Renal cortical epithelial cell (primary cell): ENCODE measurements at places on chromosomes 7 and 10.

DNA sequence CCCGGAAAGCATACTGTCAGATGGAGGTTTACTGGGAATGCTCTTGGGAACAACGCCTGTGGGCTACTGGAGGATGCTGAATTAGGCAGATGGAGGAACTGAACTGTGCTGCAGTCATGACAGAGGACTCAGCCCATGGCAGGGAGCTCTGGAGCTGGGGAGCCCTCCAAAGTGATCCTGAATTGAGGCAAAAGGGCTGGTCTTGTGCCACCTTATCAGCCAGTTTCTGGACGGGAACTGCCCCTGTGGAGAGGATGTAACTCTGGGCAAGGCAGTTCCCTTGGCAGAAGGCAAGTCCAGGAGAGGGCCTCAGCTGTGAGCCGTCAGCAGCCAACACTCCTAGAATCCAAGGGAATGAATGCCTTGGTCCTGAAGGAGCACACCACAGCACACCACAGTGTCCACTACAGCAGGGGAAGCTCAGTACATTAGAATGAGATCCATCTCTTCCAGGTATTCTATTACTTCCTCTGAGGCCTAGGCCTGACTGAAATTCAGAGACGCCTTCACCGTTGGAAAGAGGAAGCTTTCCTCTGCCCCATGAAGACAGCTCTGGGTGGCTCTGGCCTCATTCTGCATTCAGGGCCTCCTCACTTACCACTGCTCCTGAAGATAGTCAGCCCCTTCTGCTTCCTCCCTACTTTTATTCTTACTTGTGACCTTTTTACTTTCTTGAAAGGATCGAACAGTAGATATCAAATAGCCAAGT lies 139.6 kb upstream of the GPR26 start:
- no peak for DNase-seq

DNA sequence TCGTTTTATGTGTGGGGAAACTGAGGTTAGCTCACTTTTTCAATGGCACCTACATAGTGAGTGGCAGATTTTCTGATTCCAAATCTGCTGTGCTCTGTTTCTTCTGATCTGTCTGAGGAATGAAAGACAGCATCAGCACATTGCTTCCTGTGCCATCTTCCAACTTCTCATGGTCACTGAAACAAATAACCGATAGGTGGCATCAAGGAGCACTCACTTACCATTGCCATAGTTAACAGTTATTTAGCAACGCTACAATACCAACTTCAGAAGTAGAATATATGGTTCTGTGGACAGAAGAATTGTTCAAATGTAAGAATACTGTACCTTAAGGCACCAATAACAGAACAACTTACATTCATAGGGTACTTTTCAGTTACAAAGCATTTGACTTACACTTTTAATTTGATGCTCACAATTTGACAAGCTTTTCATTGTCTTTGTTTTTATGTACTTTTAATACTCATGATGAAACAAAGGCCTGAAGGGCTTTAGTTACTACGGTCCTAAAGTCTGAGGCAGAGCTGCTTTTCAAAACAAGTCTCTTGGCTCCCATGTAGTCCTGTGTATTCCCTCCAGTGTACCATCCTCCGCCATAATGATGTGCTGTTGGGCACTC lies 228.9 kb upstream of the TCF7L2 start:
- peak; percentile 66 for DNase-seq

- DNase-seq: peak; percentile 36
These were observed 1.1 kb upstream of the GNAI1 start for GRCh38 chr7:80133361-80134114.

DNA sequence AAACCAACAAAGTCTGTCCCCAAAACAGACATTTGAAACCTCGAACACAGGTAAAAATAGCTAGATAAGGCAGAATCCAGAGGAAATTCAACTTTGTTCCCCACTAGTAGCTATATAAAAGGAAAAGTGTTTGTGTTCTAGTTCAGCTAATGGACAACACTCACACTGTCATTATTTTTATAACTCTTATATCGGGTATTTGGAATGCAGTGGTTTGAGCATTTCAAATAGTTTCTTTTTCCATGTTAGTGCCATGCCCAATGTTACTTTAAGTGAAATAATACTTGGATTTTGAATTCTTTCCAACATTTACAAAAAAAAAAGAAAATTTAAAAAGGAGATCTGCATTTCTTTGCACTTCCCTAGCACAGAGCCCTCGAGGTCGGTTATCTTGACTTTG lies 213.6 kb downstream of the DOCK4 start:
- peak; percentile 23 for DNase-seq

DNA sequence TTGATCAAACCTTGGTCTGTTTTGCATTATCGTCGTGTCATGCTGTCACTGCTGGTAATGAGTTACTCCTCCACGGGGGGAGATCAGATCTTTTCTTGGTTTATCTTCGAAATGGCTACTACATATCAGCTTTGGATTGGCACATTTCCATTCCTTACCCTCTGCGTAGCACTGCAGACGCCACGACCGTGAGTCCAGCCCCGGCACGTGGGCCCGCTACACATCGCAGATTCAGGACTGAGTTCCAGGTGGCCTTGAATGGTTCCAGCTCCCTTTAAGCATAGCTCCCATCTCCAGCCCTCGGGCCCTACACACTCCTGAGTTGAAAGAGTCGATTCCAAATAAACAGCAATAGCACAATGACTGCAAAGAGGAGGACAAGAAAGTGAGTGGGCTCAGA lies 238.6 kb upstream of the PFKP start:
- DNase-seq: no peak

- no peak for DNase-seq
These were observed 173.8 kb downstream of the DIP2C start for GRCh38 chr10:515674-516073.

GRCh38 chr10:78462176-78462575 lies 428.5 kb downstream of the RPS24 start:
- no peak for DNase-seq

GRCh38 chr7:34830390-34830789 lies 172.4 kb downstream of the NPSR1 start:
- no peak for DNase-seq

- DNase-seq: peak; percentile 76
These were observed 69.8 kb downstream of the MET start for GRCh38 chr7:116741625-116742316.

GRCh38 chr10:108736111-108736510 lies 1187.2 kb downstream of the XPNPEP1 start:
- no peak for DNase-seq

DNA sequence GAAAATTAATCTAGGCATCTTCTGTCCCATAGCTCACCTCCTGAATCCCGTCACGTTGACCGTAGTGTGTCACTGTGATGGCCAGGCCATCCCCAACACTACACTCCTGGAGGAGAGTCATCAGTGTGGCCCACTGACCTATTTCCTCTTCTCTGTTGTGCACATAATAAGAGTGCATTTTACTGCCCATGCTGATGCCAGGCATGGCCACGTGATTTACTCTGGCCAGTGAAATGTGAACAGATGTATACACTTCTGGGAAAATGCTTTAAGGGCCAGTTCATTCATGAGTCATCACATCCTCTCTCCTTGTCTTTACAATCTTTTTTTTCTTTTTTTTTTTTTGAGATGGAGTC lies 101.9 kb upstream of the PIP4K2A start:
- peak; percentile 97 for DNase-seq

DNA sequence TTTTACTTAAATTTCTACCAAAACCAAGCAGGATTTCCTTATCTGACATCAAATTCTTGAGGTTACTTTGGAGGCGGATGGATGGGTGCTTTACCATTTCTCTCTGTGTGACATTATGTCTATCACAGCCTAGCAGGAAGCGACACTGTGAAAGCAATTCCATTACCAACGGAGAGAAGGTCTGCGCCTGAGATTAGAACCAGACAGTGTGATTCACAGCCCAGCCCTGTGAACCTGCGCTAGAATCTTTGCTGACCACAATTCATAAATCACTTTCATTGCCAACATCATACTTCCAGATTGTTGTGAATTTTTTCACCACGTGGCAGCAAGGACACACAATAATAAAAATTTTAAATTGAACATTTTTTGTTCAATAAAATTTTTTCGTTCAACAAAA lies 126.5 kb downstream of the CUBN start:
- DNase-seq: no peak
